ENCODE measurements at places on chromosomes 13 and 19. TPM values are rescaled to one million over a fixed set of nuclear protein-coding genes. Genes with fewer than 3 reads are reported as not detected.

The TUBB4A gene
- total RNA-seq: 2.5 TPM

The KLK15 gene
- not detected for total RNA-seq

The IRGC gene
- total RNA-seq: not detected

The MEIOSIN gene
- total RNA-seq: not detected

The DACT3 gene
- 0.31 TPM for total RNA-seq

DNA sequence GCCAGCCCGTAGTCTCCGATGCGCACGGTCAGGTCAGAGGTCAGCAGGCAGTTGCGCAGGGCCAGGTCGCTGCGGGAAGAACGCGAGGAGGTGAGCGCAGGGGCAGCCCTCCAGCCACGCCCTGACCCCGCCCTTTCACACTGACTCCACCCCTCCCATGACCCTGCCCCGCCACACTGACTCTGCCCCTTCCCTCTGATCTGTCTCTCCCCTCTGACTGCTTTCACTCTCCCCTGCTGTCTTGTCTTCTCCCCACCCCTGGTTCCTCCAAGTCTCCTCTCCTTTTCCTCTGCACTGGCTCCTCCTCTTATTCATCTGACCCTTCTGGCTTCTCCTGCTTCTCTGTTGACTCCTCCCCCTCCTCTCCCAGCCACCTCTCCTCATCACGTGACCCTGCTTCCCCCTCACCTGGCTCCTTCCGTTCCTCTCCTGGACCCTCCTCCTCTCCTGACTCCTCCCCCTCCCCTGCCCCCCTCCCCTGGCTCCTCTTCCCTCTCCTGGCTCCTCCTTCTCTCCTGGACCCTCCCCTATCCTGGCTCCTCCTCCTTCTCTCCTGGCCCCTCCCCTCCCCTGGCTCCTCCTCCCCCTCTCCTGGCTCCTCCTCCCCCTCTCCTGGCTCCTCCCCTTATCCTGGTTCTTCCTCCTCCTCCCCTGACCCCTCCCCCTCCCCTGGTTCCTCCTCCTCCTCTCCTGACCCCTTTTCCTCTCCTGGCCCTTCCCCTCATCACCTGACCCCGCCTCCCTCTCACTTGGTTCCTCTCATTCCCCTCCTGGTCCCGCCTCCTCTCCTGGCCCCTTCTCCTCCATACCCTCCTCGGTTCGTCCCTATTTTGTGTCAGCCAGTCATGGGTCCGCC, 9.9 kb downstream of the LMTK3 start:
- H3K27me3 ChIP-seq: peaks cover 19% of the 10 kb centered on the region
- peak overlapping the region; percentile 57 for H3K4me3 ChIP-seq
- peak overlapping the region; percentile 60 for H3K27ac ChIP-seq
- no peaks in the 10 kb centered on the region for H3K36me3 ChIP-seq
- peak; percentile 79 for DNase-seq

DNA sequence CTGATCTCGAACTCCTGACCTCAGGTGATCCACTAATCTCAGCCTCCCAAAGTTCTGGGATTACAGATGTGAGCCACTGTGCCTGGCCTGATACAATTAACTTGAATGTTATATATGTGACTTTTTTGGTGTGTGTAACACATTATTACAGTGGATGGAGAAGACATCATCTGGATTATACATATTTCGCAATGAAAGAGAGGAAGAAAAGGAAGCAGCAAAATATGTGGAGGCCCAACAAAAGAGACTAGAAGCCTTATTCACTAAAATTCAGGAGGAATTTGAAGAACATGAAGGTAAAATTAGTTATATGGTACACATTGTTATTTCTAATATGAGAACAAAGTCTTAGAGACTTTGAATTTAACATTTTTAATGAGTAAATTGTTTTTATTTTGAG, 55.5 kb downstream of the BRCA2 start:
- H3K27me3 ChIP-seq: no peaks in the 10 kb centered on the region
- no peak overlapping the region for H3K4me3 ChIP-seq
- H3K36me3 ChIP-seq: peaks cover 49% of the 10 kb centered on the region
- peaks cover 2% of the 10 kb centered on the region for H3K4me1 ChIP-seq

- no peaks in the 10 kb centered on the region for H3K4me1 ChIP-seq
- no peaks in the 10 kb centered on the region for H3K36me3 ChIP-seq
- no peak overlapping the region for H3K4me3 ChIP-seq
- no peak for DNase-seq
Observed at GRCh38 chr13:70391678-70392077, 283.4 kb upstream of the KLHL1 start.

GRCh38 chr13:21997726-21998125, 326.9 kb downstream of the FGF9 start:
- H3K36me3 ChIP-seq: no peaks in the 10 kb centered on the region
- H3K4me3 ChIP-seq: no peak overlapping the region
- no peaks in the 10 kb centered on the region for H3K27me3 ChIP-seq
- H3K4me1 ChIP-seq: no peaks in the 10 kb centered on the region

DNA sequence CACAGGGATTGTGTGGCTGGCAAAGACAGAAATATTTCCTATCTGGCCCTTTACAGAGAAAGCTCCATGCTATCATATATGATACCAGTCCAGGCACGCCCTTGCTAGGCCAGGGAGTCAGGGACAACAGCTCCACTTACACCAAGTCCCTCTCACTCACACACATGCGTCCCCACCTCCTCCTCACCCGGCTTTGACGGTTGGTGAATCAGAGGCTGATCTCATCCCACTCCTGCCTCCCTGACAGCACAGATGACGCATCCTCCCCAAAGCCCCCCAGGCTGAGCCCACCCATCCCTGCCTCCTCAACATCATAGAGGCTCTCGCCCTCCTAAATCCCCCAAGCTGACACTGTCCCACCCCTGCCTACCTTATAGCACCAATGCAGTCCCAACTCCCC, 62.7 kb downstream of the F2RL3 start:
- no peak for DNase-seq
- no peaks in the 10 kb centered on the region for H3K4me1 ChIP-seq
- no peaks in the 10 kb centered on the region for H3K36me3 ChIP-seq
- peaks cover 3% of the 10 kb centered on the region for H3K27me3 ChIP-seq

DNA sequence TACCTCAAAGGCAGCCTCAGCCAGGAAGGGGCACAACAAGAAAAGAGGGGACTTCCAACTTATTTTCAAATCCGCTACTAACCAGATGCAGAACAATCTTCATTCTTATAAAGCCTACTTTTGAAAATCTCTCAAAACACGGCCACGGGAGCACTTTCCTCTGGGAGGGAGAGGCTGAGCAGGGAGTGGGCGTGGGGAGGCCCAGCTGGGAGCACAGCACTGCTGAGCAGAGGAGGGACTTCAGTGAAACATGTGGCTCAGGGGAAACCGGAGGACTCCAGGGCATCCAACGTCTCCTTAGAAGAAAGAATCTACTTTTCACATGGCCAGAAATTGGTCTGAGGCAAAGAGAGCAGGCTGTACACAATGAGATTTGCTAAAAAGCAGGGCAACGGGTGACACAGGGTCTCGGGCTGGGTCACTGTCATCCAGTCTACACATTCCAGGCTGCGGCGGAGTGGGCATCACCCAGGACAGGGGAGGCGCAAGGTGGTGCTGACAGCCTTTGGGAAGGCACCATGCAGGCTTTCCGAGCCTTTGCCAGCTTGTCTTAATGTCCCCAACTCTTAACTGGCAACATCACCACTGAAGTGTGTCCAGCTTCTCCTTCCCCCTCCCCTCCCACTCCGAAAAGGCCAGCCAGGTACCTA, 117.1 kb downstream of the STK24 start:
- no peak for DNase-seq
- H3K27me3 ChIP-seq: no peaks in the 10 kb centered on the region

- no peaks in the 10 kb centered on the region for H3K36me3 ChIP-seq
- no peak overlapping the region for H3K27ac ChIP-seq
- H3K4me3 ChIP-seq: no peak overlapping the region
- DNase-seq: no peak
Observed at GRCh38 chr13:31755803-31756212, 16.5 kb downstream of the RXFP2 start.

GRCh38 chr13:58313219-58313618, 681.7 kb downstream of the PCDH17 start:
- no peaks in the 10 kb centered on the region for H3K4me1 ChIP-seq
- no peaks in the 10 kb centered on the region for H3K36me3 ChIP-seq
- no peaks in the 10 kb centered on the region for H3K27me3 ChIP-seq
- no peak overlapping the region for H3K4me3 ChIP-seq
- no peak overlapping the region for H3K27ac ChIP-seq

GRCh38 chr19:50272263-50272897, 56.8 kb downstream of the KCNC3 start:
- H3K4me1 ChIP-seq: no peaks in the 10 kb centered on the region
- H3K4me3 ChIP-seq: no peak overlapping the region
- no peaks in the 10 kb centered on the region for H3K36me3 ChIP-seq
- peaks cover 1% of the 10 kb centered on the region for H3K27me3 ChIP-seq
- H3K27ac ChIP-seq: no peak overlapping the region

DNA sequence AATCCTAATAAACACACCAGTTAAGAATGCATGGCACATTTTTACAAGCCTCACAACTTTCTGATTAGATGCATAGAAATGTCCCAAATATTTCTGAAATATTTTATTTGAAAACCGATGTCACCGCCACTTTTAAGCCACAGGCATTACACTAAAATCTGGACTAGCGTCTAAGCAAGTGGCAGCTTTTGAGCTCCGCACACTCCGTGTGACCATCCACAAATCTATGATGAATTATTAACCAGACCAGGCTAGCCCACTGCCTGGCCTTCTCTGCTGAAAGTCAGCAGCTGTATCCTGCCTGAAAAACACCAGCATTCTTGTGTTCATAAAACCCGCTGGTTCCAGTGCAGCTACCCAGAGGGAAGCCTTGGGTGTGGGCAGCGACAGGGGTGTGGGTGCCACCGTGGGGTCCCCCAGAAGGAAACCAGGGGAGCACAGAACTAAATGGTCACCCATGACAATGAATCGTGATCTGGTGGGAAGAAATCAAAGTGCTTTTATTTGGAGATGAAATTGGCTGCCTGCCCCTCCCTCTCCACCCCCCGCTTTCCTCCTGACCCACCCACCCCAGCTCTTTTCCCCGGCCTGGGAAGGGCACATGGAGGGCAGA, 13.8 kb downstream of the RASA3 start:
- H3K4me3 ChIP-seq: no peak overlapping the region
- H3K4me1 ChIP-seq: peaks cover 66% of the 10 kb centered on the region
- H3K27ac ChIP-seq: peak overlapping the region; percentile 81

DNA sequence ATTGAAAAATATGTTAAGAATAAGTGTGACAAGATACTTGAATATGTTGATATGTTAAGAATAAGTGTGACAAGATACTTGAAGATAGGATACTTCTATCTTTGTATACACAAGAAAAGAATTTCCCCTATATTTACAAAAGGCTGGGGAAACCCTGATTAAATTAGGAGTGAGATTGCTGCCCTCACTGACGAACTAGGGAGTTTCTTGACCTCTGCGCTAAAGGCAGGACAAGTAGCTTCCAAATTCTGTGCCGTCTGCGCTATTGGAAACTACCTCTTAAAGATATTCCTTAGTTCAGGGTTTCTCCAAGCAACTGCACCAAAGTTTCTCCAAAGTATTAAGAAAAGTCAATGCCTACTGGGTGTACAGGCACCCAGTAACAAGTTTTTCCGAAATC, 730 bp downstream of the ZNF260 start:
- H3K4me3 ChIP-seq: peak overlapping the region; percentile 98
- DNase-seq: no peak
- peak overlapping the region; percentile 98 for H3K27ac ChIP-seq
- H3K4me1 ChIP-seq: peaks cover 23% of the 10 kb centered on the region

DNA sequence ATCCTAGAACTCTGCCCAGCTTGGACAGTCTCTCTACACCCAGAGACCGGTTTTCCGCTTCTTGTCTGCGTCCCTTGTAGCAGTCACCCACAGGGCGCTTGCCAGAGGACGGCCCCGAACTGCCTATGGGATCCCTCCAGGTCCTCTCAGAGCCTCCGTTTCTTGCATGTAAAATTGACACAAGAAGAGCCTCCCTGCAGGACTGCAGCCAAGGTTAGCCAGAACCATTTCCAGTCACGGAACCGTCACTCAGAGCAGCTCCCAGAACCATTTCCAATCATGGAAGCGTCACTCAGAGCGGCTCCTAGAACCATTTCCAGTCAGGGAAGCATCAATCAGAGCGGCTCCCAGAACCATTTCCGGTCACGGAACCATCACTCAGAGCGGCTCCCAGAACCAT, 65.5 kb downstream of the ATP11A start:
- no peaks in the 10 kb centered on the region for H3K36me3 ChIP-seq
- H3K27ac ChIP-seq: no peak overlapping the region
- H3K27me3 ChIP-seq: no peaks in the 10 kb centered on the region
- no peak for DNase-seq
- no peak overlapping the region for H3K4me3 ChIP-seq

DNA sequence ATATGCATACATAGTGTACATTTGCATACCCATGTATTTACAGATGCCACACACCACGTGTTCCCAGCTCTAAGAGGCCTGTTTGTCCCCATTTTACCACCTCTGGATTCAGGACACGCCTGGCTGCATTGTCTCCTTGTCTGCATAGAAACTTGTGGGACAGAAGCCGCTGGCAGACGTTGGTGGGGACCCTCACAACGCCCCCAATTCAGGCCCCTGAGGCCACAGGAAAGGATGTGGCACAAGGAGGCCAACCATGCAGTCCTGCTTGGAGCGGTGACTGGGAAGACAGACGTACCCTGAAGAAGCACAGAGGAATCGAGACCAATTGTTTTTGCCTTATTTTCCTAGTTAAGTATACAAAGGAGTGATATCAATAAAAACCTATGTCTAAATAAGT, 96.1 kb downstream of the ANKRD10 start:
- H3K27me3 ChIP-seq: peaks cover 2% of the 10 kb centered on the region
- H3K4me1 ChIP-seq: peaks cover 14% of the 10 kb centered on the region
- no peak overlapping the region for H3K4me3 ChIP-seq
- no peak overlapping the region for H3K27ac ChIP-seq

DNA sequence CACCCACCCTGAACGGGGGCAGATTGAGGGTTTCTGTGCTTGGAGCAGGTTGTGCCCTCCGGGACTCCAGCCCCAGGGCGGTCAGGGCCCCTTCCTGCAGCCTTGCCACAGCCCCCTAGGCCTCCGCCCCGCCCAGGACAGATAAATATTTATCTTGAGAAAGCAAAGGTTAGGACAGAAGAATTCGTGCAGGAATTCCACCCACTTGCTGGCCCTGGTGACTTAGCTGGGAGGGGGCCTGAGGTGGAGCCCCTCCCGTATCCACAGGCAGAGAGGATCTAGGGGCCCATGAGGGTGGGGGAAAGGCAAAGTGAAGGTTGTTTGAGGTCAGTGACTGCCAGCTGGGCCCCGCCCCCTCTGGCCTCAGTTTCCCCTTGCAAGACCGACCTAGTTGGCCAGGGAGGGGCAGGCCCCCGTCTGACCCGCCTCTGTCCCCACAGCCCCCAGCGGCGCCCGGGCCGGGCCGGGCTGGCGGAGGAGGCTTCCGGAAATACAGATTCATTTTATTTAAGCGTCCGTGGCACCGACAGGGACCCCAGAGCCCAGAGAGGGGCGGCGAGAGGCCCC, 5.2 kb downstream of the MIDN start:
- no peaks in the 10 kb centered on the region for H3K27me3 ChIP-seq
- H3K4me3 ChIP-seq: peak overlapping the region; percentile 95
- peak overlapping the region; percentile 73 for H3K27ac ChIP-seq
- H3K4me1 ChIP-seq: peaks cover 32% of the 10 kb centered on the region
- DNase-seq: no peak

DNA sequence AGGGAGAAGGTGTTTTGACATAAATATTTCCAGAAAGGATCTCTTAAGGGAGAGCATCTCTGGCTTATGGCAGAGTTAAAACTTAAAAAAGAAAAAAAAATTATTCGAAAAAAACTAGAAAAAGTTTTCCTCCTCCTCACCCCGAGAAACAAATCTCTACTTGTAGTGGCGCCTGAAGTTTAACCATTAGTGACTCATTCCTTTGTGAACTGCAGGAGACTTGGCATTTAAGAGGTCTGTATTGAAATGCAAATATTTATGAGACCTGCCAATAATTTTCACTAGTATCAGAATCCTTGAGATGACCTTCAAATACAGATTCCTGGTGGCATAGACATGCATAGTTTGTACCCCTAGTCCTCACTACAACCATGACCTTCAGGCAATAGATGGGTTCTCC, 64.9 kb upstream of the MED4 start:
- DNase-seq: no peak
- peaks cover 1% of the 10 kb centered on the region for H3K36me3 ChIP-seq
- no peak overlapping the region for H3K27ac ChIP-seq
- H3K27me3 ChIP-seq: no peaks in the 10 kb centered on the region
